Bronchial epithelial cell (primary cell): ENCODE measurements at places on chromosomes 5 and 9. TPM values are rescaled to one million over a fixed set of nuclear protein-coding genes. Genes with fewer than 3 reads are reported as not detected.

Gene STK32A
- 5.5 and 11.8 TPM in 2 replicates for total RNA-seq

Gene IFNA13
- total RNA-seq, result not detected in 2 replicates

Gene DMRT3
- not detected in 2 replicates for total RNA-seq

Gene PDE6A
- not detected in 2 replicates for total RNA-seq

Gene CACFD1
- total RNA-seq, result 5.5 and 9.2 TPM in 2 replicates

Gene PCDHGA10
- total RNA-seq, result 2.1 and 5.2 TPM in 2 replicates

Gene ST8SIA4
- under 0.01 TPM in 2 replicates for total RNA-seq

Gene TMEM252
- not detected in 2 replicates for total RNA-seq

Gene ARSI
- 5.4 and 5.8 TPM in 2 replicates for total RNA-seq

Gene ANKRD34B
- not detected in 2 replicates for total RNA-seq

Gene TOR2A
- total RNA-seq, result 1.8 and 4.6 TPM in 2 replicates

Gene ADAMTSL2
- not detected in 2 replicates for total RNA-seq

Gene ECSCR
- not detected in 2 replicates for total RNA-seq

Gene TUT7
- total RNA-seq, result 24.7 and 52.4 TPM in 2 replicates

Gene ADAMTS12
- 0.26 TPM in 1 of 2 replicates, not detected in the other for total RNA-seq

Gene LIX1
- total RNA-seq, result not detected in 2 replicates

Gene PLAC8L1
- total RNA-seq, result 0.38 and 0.53 TPM in 2 replicates

Gene EIF4EBP3
- 2.6 and 3.2 TPM in 2 replicates for total RNA-seq

Gene MYMK
- not detected in 2 replicates for total RNA-seq

Gene KCNV2
- total RNA-seq, result not detected in 2 replicates
